ENCODE measurements at places on chromosomes 6 and 20.

DNA sequence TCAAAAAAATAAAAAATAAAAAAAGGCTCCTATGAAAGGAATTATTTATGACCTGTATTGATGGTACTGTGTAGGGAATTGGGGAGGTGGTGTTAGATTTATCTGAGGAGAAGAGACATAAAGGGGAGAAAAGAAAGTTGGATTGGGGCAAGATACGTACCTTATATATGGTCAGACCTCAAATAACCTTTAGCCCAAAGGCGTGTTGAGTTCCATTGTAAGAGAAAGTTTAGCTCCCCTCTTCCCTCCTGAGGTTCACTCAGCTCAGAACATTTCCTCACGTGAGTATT lies 296.9 kb downstream of the ADGB start:
- no peak for DNase-seq

DNA sequence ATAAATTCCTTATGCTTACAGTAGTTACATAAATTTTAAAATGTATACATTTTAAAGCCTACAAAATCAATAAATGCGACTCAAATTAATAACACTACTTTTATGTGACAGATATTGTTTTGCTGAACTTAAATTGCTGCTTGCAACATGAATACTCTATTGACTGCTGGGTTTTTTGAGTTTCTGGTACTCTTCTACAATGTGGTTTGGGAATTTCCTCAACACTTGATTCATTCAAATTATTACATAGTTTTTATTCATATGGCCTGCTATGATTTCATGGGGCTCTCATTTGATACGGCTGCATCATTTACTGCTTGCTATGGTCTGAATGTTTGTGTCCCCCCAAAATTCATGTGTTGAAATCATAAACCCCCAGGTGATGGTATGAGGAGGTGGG lies 2.3 kb upstream of the TXLNB start:
- DNase-seq, result no peak

GRCh38 chr20:2918096-2919049 lies 45.1 kb downstream of the PTPRA start:
- DNase-seq, result no peak

DNA sequence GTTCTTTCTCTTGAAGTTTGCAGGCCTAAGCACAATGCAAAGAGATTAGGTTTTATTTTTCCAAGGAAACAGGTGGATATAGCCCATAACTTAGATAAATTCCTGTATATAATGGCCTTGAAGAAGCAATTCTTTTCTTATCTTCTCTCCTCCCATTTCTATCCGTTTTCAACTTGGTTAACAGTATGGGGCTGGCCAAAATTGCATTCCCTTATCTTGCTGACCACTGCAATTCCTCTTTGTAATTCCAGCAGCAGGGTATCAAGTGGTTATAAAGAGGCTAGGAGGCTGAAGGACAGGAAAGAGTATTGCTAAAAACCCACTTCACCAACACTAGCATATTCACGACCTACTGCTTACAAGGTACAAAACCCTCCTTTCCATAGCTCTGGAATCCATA lies 643.5 kb upstream of the ID4 start:
- DNase-seq, result no peak

DNA sequence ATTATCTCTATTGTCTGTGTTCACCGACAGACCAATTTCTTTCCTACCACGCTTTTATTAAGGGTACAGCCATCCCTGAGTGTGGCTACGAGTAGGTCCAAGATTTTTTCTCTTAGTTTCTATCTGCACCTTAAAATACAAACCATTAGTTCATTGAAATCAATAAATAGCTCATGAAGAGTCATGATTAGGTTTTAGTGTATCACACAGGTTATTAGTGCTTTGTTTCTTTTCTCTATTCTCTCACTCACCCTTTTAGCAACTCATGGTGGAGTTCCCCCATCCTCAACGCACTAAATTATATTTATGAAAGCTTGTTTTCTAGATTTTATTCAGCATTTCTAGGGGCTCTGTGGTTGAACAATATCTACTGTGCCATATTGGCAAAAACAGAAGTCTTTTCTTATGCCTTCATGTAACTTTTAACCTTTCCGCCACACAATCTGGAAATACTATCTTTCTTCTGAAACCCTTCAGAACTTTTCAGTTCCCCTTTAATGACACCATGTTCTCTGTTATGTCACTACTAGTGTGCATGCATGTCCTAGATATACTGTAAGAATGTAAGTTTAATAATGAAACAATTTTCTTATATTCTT lies 128.2 kb upstream of the LAMA2 start:
- DNase-seq, result peak; percentile 1

DNA sequence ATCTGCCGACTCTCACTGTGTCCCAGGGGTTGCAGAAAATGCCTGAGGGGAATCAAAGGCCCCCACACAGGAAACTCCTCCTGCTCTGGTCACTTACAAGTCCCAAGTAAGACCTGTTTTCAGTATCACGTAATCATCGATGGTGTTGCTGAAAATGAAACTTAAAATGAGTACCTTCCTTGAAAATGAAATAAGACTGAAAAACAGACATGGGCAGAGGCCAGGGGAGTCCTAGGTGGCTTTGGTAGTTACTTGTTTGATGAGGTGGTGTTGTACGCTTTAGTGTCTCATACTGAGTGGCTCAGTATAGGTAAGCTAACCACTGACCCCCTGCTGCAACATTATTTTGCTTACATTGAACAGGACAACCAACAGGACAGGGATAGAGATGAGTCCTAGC lies 43.0 kb upstream of the SYNCRIP start:
- DNase-seq, result peak; percentile 22

DNA sequence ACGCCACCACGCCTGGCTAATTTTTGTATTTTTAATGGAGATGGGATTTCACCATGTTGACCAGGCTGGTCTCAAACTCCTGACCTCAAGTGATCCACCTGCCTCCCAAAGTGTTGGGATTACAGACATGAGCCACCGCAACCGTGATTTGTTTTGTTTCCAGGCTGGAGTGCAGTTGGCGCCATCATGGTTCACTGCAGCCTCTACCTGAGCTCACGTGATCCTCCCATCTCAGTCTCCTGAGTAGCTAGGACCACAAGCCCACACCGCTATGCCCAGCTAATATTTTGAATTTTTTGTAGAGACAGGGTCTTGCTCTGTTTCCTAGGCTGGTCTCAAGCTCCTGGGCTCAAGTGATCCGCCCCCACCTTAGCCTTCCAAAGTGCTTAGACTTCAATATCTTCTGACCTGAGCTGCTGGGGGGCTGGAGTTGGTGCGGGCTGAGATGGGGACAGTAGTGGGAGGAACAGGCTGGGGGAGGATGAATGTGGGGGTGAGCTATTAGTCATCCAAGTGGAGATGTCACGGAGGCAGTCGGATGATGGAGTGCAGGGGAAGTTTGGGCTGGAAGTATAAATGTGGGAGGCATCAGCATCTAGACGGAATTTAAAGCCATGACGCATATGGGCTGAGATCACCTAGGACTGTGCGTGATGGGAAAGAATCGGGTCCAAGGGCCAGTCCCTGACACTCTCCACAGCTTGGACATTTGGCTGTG lies 23.1 kb upstream of the ZMYND8 start:
- DNase-seq, result no peak

DNA sequence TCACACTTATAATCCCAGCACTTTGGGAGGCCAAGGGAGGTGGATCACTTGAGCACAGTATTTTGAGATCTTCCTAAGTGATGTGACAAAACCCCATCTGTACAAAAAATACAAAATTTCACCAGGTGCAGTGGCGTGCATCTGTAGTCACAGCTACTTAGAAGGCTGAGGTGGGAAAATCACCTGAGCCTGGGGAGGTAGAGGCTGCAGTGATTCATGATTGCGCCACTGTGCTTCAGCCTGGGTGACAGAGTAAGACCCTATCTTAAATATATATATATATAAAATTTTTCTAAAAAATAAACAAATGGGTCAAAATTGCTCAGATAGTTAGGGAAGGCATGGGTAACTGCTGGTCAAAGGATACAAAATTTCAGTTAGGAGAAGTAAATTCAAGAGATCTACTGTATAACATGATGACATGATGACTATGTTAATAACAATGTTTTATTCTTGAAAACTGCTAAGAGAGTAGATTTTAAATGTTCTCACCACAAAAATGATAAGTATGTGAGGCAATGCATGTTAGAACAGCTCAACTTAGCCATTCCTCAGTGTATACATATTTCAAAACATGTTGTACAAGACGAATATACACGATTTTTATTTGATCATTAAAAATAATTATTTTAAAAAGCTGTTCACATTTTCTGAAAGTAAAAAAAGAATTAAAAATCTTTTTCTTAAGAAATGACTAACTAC lies 24.4 kb downstream of the TBC1D32 start:
- DNase-seq, result no peak

GRCh38 chr6:147176795-147177194 lies 27.4 kb upstream of the STXBP5 start:
- no peak for DNase-seq

DNA sequence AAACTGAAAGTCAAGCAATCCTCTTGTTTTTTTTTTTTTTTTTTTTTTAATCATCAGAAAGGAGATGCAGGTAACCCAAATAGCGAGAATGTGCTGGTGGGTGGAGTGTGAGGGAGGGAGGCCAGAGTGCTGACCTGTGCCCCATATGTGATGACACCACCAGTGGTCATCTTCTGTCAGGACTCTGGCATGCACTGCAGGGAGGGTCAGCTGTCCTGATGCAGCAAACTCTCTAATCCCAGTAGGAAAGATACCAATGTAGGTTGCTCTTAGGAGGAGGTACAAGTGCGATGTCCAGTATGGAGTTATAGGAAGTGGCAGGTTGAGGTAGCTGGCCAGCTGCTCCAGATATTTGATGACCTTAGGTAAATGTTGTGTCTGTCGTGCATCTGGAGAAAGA lies 2.8 kb upstream of the CST4 start:
- DNase-seq, result no peak
